ENCODE measurements at places on chromosomes 4 and X. TPM values are rescaled to one million over a fixed set of nuclear protein-coding genes. Genes with fewer than 3 reads are reported as not detected.

- DNase-seq, result no peak
Measured at GRCh38 chr4:123288309-123289025, 108.1 kb upstream of the SPRY1 start.

DNA sequence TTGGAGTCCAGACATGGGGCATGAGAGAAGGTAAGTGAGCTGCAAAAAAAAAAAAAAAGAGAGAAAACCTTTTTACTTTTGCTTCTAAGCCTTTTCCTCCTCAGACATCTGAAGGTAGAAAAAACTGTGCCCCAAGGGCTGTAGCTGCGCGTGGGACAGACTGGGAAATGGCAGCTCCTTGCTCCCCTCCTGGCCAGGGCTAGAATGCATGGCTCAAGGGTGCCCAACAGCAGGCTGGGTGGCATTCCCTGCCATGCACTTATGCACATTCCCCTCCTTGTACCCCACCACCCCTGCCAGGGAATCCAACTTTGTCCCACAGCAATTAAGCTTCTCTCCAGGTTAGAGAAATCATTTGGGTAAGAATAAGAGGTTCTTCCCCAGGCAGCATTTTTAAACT is 421.2 kb downstream of the TRAM1L1 start:
- no peak for DNase-seq

- DNase-seq, result no peak
Measured at GRCh38 chrX:47185241-47185640, 8.4 kb upstream of the UBA1 start.

- DNase-seq, result no peak
Measured at GRCh38 chrX:153612413-153612812, 13.5 kb upstream of the CCNQ start.

DNA sequence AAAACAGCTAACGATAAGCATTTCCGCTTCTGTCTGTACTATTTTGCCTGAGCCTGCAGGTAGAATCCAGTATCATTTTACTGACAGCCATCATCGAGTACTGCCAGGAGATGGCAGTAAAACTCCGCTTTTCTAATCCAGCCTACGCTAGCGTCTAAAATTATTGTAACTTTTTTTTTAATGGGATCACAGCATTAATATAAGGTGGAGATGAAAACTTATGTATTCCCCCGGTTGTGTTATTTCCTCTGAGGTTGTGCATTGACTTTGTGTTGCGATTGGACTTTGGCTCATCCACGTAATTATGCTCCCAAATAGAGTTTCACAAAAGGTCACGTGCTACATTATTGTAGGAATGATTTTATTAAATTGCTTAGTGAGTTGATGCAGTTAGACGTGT is 248.1 kb downstream of the C4orf33 start:
- DNase-seq, result peak; percentile 64

- no peak for DNase-seq
Measured at GRCh38 chr4:80360084-80360483, 24.6 kb downstream of the CFAP299 start.

- DNase-seq, result no peak
Measured at GRCh38 chrX:137058339-137059127, 24.7 kb upstream of the GPR101 start.

The SPON2 gene
- 367 TPM for total RNA-seq

DNA sequence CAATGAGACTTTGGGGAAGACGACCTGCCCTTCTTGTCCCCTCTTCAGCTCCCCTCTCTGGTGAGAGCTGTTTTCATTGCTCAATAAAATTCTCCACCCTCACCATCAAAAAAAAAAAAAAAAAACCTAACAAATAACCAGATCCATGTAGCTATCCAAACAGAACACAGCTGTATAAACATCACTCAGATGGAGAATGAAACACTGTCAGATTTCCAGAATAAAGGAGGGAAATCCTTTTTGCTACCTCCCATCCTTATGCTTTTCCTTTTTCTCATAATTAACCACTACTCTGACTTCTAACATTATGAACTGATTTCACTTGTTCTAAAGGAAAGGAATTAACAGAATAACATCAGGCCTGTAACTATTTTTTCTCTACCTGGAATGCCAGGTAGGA is 155.6 kb downstream of the PPP4R3C start:
- DNase-seq, result no peak

- peak; percentile 50 for DNase-seq
Measured at GRCh38 chr4:121072224-121073003, at the start of gene NDNF. Gene NDNF (minus strand): TSS chr4:121072535. CDS start chr4:121045837, 26,698 bp downstream.

DNA sequence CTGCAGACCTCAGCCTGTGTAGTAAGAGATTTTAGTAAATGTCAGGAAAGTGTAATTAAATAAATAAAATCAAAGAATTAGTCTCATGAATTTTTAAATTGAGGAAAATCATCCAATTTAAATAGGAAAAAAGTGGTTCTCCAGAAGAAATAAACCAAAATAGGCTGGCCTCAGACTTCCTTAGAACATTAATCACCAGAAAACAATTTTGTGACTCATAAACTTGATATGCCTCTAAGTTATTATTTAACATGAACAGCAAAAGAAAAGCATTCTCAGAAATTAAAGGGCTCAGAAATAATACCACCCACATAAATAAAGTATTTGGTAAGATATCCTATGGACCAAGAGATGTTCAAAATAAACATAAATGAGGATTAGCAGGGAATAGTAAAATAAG is 14.3 kb downstream of the FAM47B start:
- peak; percentile 42 for DNase-seq

The MAOB gene
- 4.6 TPM for total RNA-seq

DNA sequence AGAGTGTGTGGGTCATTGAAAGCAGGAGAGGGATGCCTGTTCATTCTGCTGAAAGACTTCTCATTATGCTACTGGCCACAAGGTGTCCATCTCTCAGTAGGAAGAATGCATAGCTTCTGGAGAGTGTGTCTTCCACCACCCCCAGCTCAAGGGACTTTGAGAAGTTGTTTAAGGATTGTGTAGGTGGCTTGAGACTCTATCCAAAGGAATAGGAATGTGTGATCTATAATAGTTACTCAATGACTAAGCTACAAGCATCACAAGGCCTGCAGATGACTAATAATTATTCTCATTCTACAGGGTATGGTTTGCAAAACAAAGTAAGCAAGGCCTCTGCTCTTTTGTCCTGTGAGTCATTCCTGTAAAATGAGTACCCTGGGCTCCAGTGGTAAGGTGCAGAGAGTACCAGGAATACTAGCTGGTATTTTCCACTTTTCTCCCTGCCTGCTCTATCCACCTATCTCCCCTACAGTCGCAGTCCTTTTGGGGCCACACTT is 279.8 kb upstream of the BOD1L1 start:
- peak; percentile 99 for DNase-seq

DNA sequence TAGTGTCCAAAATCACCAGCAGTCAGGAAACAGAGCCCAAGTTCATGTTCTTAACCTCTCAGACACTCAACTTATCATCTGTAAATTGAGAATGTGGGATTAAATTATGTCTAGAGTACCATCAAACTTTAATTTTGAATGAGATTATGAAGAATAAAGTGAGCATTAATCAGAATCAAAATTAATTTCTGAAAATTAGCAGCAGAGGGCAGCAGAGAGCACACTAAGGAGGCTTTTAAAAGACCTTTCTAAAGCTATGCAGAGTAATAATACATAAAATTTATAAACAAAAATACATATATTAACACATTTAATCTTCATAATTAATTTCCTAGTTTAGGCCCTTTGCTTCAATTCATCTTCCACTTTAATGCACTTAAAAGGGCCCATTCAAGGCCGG is 7.1 kb downstream of the TASL start:
- DNase-seq, result peak; percentile 33

The DAPP1 gene
- total RNA-seq, result not detected

GRCh38 chr4:11183356-11183740 is 245.3 kb downstream of the HS3ST1 start:
- peak; percentile 3 for DNase-seq

The PIR gene
- total RNA-seq, result 21.3 TPM

DNA sequence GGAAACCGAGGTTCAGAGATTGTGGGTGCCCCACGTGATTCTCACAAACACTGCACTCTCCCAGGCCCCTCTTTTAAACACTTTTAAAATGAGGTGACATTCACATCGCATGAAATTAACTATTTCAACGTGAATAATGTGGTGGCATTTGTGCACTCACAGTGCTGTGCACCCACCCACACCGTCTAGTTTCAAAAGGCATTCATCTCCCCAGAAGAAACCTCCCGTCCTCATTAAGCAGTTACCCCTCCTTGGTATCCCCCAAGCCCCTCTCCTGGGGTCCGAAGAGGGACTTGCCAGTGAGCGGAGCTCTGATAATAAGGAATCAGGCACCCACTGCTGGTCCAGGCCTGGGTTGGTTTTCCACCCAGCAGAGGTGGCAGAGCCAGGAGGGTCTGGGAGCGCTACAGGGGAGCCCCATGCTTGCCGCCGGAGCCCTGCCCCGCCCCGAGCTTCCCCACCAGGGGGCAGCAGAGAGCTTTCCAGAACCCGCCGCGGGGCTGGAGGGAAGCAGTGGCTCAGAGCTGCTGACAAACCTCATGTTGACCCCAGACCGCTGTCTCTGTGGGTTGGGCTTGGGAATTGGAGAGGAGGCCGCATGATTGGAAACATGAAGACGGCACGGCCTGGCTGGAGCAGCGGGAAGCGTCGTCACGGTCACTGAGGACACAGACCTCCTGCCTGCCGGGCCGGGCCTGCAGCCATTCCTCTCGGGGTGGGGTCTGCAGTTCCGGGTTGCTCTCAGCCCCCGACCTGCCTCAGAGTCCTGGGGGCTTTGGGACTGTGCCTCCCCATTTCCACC is 27.5 kb upstream of the HTRA3 start:
- DNase-seq, result peak; percentile 87

GRCh38 chrX:63818156-63818555 is 33.1 kb upstream of the ARHGEF9 start:
- no peak for DNase-seq

DNA sequence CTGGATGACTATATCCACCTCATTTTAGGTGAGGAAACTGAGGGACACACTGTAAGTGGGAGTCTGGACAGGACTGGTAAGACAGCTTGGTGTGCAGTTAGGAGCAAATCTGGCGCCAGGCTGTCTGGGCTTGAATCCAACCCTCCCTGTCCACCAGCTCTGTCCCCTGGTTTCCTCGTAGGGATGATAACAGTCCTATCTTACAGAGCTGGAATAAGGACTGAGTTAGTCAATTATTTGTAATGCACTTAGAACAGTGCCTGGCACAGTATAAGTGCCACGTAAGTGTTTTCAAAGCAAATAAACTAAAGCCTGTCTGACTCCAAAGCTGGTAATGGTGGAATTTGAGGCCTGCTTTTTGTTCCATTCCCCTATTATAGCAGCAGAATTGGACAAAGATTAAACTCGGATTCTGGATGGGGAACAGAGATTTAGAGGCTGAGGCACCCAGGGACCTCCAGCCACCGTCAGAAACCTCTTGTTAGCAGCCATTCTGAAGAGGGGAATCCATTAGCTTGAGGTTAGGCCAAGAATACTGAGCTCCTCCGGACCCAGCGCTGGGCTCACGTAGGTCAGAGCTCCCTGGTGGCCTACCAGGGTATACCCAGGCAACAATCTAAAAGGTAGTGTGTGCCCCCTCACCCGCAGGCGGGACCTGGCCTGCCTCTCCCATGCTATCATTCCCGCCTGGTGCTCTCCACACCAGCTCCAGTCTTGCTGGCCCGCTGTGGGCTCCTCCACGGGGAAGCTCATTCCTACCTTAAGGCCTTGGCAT is 102.1 kb downstream of the UCHL1 start:
- DNase-seq, result peak; percentile 18

The FAM149A gene
- total RNA-seq, result 9.4 TPM

- DNase-seq, result peak; percentile 3
Measured at GRCh38 chr4:6245246-6246169, 24.1 kb upstream of the WFS1 start.

The NUP62CL gene
- not detected for total RNA-seq

- no peak for DNase-seq
Measured at GRCh38 chrX:139834879-139835278, 98.0 kb downstream of the ATP11C start.

DNA sequence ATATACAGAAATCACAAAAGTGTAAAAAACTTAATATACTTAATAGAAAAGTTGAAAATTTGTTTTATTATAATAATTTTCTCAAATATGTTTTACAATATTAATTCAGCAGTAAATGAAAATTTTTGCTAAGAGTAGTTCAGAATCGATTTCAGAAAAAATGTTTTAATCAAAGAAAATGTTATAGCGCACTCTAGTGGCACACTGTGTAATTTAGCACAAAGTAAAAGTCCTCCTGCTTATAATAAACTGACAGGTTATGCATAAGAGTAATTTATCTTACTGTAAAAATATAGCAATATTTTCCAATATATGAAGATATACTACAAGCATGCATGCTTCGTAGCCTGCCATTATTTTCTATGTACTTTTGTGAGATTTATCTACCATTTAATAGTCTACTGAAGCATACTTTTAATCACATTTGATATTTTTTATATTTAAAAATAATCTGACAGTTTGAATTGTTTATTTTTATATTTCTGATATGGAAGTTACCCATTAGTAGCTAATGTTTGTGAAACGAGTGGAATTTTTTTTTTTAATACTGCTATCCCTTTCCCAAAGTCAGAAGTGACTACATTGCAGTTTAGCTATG is 217.9 kb upstream of the KLHL4 start:
- DNase-seq, result peak; percentile 5

DNA sequence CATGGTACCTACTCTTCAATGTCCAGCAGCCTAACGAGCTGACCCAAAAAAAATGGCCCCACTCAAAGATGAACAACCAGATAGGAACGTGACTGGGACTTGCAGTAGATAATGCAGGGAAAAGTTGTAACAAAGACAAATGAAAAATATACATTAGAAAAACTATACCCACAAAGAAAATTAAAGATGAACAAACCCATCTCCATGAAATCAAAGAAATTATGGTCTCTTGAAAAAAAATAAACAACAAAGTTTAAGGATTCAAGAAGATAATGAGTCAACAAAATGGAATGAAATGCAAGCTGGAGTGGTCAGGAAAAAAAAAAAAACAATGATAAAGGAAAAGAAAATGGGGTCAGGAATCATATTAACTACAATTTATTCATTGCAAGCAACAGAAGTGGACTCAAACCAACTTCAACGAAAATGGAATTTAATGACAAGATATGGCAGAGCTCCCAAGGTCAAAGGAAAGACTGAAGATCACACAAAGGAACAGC is 309.8 kb upstream of the GALNT7 start:
- peak; percentile 26 for DNase-seq

- DNase-seq, result no peak
Measured at GRCh38 chr4:17400686-17401085, 111.2 kb downstream of the QDPR start.

The FAM120C gene
- total RNA-seq, result 6.9 TPM

The DLG3 gene
- 24.6 TPM for total RNA-seq

DNA sequence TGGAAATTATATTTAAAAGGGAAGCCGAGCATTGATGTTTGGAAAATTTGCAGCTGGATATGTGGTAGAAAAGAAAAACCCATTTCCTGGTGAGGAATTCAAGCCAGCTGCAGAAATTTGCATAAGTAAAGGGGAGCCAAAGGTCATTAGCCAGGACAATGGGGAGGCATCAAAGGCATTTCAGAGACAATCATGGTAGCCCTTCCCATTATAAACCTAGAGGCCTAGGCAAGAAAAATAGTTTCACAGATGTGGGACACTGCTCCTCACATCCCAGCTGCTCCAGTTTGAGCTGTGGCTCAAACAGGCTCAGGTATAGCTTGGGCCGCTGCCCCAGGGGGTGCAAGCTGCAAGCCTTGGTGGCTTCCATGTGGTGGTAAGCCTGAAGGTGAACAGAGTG is 35.8 kb downstream of the NAP1L3 start:
- DNase-seq, result no peak
